Activated T-helper 2 cell treated with anti-CD3 and anti-CD28 coated beads, Interferon-gamma antibody, Interleukin-2, Interleukin-4, amounts not matched to agents 10 μg/mL and 5 μg/mL and 100 μg/mL, durations not matched to agents 14 hours and 24 hours and 36 hours (primary cell): ENCODE measurements at places on chromosomes 12 and 14. TPM values are rescaled to one million over a fixed set of nuclear protein-coding genes. Genes with fewer than 3 reads are reported as not detected.

SLCO1B1 gene
- total RNA-seq = not detected in 2 replicates

CELA1 gene
- total RNA-seq = not detected in 2 replicates

ANKS1B gene
- 0.76 and 1.0 TPM in 2 replicates for total RNA-seq

FITM1 gene
- 1.0 and 1.2 TPM in 2 replicates for total RNA-seq

KLHDC1 gene
- 0.78 and 0.96 TPM in 2 replicates for total RNA-seq

C14orf132 gene
- total RNA-seq = 1.1 and 1.6 TPM in 2 replicates

CCDC85C gene
- 7.1 and 7.3 TPM in 2 replicates for total RNA-seq

DEPDC4 gene
- 1.7 and 1.8 TPM in 2 replicates for total RNA-seq

NFE2 gene
- total RNA-seq = not detected in 2 replicates

FAM161B gene
- 0.57 and 0.68 TPM in 2 replicates for total RNA-seq

RFX4 gene
- total RNA-seq = not detected in 2 replicates

GRCh38 chr14:92729634-92730358 is 18.6 kb downstream of the LGMN start:
- no peak for DNase-seq

- DNase-seq = no peak
Measured at GRCh38 chr14:60087668-60088067, 4.1 kb upstream of the PCNX4 start.

GRCh38 chr12:57896115-57896433 is 45.3 kb upstream of the ATP23 start:
- DNase-seq = no peak

DNA sequence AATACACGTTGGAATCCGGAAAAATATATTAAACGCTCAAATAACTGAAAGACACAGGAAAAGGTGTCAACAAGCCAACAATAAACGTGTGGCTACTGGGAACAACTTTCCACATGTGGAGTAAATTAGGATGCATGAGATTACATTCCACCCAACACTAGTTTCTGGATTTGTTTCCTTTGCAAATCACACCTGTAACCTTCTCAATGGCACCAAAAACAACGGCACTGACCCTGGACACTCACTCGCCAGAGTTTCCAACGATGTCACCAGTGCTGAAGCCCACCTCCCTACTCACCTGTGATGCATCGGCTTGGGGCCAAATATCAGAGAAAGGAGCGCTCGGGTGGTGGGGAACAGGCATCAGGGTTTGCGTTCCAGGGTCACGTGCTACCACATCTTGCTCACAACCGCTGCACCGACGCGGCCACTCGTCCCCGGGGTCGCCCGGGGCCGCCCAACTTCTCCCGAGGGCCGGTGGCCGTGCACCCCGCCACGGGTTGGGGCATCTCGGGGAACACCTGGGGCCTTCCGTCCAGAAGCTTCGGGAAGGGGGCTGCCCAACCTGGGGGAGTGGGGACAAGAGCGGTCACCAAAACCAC is 629 bp downstream of the PRDM4 start:
- peak; percentile 26 for DNase-seq

- no peak for DNase-seq
Measured at GRCh38 chr12:92502417-92503028, 200.3 kb upstream of the PLEKHG7 start.

DNA sequence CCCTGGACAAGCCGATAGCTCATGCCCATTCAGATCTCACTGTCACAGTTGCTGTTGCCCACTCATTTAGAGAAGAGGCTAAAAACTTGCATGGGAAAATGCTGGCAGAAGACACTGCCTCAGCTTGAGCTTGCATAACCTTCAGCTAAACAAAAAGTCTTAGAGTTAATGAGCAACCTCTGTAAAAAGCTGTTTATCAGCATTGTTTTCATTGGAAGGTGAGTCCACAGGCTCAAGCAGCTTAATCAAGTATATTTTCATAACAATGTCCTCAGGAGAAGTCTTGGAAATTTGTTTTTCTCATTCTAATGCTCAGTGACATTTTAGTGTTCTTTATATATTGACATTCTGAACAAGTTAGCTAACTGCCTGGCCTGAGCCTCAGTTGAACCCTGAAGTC is 872.9 kb downstream of the TMTC2 start:
- no peak for DNase-seq

GRCh38 chr12:54463484-54463883 is 9.9 kb downstream of the GTSF1 start:
- no peak for DNase-seq

GRCh38 chr14:52987514-52987913 is 36.7 kb upstream of the FERMT2 start:
- no peak for DNase-seq

GRCh38 chr14:100810435-100810834 is 15.5 kb upstream of the MEG3 start:
- DNase-seq = no peak

DNA sequence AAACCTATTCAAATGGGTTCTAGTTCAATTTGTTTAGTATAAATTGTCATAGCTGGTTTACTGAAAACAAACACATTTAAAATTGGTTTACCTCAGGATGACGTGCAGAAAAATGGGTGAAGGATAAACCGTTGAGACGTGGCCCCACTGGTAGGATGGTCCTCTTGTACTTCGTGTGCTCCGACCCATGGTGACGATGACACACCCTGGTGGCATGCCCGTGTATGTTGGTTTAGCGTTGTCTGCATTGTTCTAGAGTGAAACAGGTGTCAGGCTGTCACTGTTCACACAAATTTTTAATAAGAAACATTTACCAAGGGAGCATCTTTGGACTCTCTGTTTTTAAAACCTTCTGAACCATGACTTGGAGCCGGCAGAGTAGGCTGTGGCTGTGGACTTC is 8.3 kb downstream of the CALM1 start:
- DNase-seq = no peak

DNA sequence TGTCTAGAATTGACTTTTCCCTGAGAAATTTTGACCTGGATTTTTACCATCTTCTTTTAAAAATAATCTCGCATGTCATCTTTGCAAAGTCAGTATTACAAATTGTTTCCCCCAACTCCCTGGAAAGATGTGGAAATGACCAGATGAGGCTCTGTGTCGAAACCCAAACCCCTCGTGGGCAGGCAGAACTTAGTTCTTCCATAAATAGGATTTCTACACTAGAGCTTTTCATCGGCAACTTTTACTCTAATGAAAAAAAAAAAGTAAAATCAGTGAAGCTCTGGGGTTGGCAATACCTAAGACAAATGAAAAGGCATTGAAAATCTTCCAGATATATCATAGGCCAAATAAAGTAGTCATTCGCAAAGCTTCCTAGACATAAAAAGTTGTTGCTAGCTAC is 17.0 kb downstream of the SSPN start:
- no peak for DNase-seq

DNA sequence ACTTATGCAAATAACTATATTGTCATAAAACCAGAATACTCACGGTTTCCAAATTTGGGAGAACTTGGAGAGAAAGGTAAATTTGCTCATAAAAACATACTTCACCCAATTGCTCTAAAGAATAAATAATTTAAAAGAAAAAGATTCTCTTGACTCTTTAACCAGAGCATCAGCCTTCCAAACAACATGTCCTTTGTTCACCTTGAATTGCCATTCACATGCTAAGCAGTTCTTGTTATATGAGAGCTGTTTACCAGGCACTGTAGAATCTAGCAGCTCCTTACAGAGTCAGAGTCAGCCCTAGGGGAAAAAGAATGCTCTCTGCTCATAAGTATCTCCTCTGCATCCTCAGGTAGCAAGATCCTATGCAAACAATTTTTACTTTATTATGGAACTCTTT is 10.2 kb downstream of the SLCO1A2 start:
- DNase-seq = no peak

DNA sequence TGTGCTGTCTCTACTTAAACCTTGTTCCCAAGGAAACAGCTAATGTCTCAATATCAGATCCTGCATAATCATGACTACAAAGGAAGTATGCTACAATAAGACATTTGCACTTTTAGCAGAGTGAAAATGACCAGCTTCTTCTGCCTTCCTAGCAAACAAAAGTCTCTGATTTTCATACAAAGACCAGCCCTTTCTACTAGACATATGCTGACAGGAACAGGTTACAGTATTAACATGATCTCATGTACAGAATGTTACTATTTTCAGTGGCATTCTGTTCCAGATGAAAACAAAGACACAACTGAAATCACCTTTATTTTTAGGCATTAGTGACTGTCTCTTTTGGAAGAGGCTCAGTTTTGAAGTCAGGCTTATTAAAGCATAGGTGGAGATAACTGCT is 228.6 kb downstream of the MED13L start:
- DNase-seq = no peak

DNA sequence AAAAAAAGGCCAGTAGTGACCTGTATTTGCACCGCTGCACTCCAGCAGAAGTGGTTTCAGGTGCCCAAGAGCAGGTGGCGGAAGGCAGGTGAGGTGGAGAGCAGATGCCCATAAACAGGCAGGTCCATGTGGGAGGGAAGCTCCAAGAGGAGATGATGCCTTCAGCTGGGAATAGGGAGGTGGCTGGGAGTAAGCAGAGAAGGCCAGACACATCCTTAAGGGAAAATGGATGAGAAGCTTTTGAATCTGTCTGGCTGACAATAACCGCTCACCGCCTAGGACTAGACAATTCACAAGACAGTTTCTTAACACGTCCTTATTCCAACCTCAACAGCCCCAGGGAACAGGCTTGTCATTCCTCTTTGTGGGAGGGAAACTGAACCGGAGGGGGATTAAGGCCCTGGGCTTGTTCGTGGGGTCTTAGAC is 43.9 kb upstream of the PLEKHG6 start:
- DNase-seq = no peak

- DNase-seq = no peak
Measured at GRCh38 chr14:74658535-74659131, 46.6 kb upstream of the LTBP2 start.

DNA sequence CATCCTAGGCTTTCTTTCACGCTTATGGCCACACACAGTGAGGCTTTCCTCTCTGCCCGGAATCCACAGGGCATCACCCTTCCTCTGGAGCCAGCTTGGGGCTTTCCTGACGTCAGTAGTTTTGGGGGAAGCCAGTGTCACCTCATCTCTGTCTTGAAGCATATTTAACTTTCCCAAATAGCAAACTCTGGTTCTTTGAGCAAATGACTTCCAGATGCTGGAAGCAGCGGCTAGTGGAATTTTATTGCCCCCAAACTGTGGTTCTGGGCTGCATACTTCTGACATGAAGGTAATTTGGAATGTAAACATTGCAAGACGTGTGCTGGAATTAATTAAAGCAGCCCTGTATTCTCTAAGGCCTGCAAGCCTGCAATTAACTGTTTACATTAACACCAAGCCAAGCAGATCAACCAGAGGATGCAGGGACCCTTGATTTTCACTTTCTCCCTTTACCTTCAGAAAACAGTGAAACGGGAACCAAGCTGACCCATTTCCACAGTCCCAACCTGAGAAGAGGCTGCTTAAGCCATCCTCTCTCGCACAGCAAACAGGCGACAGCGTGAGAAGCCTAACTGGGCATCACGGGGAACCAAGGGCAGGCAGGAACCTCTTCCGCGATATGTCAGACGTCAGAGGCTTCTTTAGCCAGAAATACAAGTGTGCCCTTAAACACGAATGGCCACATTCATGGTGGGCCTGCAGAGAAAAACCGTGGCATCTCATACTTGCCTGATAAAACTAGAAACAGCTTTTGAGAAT is 258.4 kb downstream of the CACNA1C start:
- DNase-seq = no peak

DNA sequence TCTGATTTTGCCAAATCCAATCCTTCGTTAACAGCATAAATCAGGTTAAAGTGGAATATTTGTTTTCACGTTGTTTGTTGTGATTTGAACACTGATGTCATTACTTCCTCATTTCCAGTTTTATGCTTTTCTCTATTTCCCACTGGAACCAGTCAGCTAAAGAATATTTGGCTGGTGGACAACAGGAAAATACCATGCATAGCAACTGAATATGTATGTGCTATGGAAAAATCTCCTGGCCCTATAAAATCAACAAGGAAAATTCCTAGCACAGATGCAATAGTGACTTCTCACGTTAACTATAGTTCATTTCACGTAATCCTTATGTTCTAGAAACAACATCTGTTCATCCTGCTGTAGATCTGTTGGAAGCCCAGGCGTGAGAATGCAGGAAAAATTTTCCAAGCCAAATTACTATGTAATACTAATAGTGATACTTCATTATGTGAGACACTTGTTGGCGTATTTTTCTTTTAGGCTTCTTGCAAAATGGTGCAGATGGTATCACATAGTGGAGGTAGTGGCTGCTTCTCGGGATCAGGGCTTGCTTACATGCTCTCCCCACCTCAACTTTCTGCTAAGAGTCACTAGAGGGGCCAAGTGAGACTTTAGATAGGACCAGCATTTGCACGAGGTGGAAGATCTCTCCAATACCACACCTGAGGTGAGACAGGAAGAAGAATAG is 86.3 kb upstream of the USP44 start:
- DNase-seq = no peak

GRCh38 chr12:6551063-6551461 is 4.8 kb downstream of the IFFO1 start:
- no peak for DNase-seq

DNA sequence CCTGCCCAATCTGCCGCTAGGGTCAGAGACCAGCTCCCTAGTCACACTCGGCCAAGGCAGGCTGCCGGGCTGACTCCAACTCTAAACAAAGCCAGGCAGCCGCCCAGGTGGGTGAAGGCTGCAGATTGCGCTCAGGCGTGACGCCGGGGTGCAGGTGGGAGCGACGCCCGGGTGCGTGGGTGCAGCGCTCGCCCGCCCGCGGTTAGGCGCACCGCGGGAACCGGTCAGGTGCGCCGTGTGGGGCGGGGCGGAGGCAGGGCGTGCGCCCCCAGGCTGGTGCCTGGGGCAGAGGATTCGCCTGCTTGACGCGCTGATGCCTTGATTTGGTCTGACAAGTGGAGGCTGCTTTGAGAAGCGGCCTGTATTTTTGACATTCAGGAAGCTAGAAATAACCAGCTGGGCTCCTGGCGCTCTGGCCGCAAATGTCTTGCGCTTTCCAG is 126.7 kb upstream of the HIF1A start:
- peak; percentile 22 for DNase-seq

GRCh38 chr12:124774054-124774461 is 89.6 kb downstream of the SCARB1 start:
- no peak for DNase-seq
